LHCN-M2 (cell line): ENCODE measurements at places on chromosomes 7 and 10.

DNA sequence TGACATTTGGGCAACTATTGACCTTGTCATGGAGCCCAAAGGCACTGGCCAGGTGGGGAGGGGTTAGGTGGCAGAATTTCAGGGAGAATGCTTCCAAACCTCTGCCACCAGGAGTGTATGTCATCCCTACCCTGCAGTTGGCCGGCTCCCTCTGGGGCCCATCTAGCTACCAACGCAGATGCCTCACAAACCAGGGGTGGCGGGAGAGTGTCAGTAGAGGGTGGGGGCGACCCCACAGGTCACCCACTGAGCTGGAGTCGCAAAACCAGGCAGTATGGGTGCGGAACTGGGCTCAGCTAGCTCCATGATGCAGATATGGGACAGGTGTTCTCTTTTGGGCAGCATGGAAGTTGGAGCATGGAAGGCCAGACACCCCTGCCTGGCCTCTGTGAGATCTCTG, 51.4 kb downstream of the FAM241B start:
- DNase-seq = no peak

- DNase-seq = no peak
Observed at GRCh38 chr10:86287110-86287793, 79.3 kb downstream of the GRID1 start.

- DNase-seq = no peak
Observed at GRCh38 chr10:30046476-30046875, 12.9 kb downstream of the JCAD start.

- no peak for DNase-seq
Observed at GRCh38 chr7:289209-289755, 688 bp upstream of the FOXL3 start.

GRCh38 chr7:151310578-151310977, 31.0 kb upstream of the NUB1 start:
- DNase-seq = no peak

GRCh38 chr10:20632696-20633095, 264.4 kb downstream of the NEBL start:
- DNase-seq = no peak

GRCh38 chr10:33229252-33229948, 105.1 kb downstream of the NRP1 start:
- DNase-seq = peak; percentile 51

DNA sequence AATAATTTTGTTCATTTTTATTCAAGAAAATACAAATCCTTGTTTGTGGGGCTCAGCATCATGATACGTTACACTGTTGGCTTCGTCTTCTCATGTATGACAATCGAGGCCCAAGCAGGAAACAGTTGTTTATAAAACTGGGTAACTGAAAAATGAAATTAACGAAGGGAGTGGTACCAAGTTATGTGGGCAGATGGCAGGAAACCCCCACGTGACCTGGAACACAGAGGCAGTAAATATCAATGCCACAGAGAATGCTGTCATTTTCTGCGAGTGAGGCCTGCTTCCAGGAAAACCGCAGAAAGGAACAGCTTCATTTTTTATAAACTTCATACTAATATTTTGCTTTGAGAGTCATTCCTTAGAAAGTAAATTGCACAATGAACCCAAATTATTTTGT, 201.0 kb upstream of the ADARB2 start:
- DNase-seq = no peak

- DNase-seq = no peak
Observed at GRCh38 chr7:27163288-27164044, 1.9 kb downstream of the HOXA9 start.

GRCh38 chr7:114879554-114879953, 42.3 kb upstream of the MDFIC start:
- DNase-seq = peak; percentile 77

GRCh38 chr7:45112648-45113047, 1.2 kb upstream of the TBRG4 start:
- DNase-seq = no peak

DNA sequence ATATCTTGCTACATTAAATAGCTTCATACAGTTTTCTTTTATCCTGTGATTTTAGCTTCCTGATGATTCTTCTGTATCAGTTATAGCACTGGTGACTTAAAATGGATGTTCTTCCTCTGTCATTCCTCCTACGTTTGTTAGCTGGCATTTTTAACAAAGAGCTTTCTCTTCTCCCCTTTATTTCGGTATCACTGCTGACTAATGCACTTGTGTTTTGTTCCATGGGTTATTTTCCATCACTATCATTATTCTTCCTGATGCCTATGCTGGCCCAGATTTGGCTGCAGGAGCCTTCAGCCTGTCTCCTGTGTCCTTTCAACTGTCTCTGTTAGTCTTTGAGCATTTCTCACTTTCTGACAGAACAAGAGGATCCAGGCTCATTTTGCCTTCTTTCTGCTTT, 13.1 kb downstream of the BMS1 start:
- DNase-seq = no peak

DNA sequence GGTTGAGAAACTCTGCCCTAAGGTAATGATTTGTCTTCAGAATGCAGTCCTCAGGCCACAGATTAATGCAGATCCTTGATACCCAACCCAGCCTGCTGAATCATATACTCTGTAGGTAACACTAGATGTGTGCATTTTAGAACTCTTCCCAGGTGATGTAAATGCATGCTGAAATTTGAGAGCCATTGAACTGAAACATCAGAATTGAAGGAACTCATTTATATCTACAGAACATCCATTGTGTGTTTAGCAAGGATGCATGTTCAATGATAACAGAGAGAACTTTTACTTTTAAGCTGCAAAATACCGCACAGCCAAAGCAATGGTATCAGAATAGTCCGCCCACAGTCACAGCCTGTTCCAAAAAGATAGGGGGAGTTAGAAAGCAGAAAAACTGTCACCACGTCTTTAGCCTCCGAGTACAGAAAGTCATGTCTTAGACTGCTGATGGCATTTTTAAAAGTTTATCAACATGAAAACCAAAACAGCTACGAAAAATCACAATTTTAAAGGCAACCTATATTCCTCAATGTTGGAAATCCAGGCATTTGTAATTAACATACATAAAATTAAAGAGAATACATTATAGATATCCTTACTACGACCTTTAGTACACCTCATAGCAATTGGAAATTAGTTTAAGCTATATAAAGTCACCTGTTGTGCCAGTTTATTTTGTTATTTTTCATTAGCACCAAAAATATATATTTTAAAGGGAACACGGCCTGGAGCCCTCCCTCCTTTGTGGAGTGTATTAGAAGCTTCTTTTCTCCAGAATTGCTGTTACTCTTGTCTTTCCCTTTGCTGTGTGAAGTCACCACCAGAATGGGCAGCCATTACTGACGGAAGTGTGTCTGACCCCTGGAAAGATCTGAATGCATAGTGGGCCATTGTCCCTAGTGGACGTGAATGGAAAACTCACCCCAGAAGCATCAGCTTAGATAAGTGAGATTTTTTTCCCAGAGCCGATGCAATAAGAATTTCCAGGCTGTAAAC, 65.8 kb upstream of the PRKAR2B start:
- no peak for DNase-seq

DNA sequence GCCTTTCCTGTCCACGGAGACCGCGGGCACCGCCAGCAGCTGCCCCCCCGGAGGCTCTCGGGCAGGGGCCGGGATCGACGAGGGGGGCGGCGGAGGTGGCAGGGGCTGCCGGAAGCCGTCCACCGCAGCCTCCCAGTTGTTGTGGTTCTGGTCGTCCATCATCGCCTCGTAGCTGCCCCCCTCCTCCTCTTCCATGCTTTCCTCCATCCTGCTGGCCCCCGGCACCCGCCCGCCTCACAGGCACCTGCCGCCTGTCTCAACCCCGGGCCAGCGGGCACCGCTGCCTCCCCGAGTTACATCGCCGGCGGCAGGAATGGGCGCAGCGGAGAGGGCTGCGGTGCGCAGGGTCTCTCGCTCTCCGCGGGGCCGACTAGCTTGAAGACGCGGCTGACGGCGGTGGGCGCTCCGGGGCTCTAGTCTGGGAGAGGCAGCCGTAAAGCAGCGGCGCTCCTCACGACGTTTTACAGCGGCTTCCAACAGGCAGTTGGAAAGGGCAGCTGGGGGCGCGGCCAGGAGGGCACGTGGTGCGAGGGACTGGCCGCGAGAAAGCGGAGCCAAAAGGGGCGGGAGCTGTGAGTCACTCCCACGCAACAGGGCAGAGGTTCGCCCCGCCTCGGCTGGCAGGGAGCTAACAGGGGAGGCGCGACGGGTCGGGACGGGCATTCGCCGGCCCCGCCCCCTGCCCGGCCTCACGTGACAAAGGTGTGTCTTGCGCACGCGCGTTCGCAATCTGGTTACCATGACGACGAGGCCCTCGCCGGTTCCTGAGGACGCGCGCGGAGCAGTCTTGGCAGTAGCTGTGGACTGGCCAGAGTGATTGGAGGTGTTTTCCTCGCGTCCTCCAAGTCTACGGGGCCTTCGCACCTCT, at the start of gene CACUL1:
TSS of gene CACUL1 (minus strand) at position 415 of the 868 bp plus-strand sequence. CDS start at position 207, 208 bp downstream.
- DNase-seq = peak; percentile 99

- DNase-seq = no peak
Observed at GRCh38 chr7:112575864-112576263, 95.1 kb downstream of the LSMEM1 start.

DNA sequence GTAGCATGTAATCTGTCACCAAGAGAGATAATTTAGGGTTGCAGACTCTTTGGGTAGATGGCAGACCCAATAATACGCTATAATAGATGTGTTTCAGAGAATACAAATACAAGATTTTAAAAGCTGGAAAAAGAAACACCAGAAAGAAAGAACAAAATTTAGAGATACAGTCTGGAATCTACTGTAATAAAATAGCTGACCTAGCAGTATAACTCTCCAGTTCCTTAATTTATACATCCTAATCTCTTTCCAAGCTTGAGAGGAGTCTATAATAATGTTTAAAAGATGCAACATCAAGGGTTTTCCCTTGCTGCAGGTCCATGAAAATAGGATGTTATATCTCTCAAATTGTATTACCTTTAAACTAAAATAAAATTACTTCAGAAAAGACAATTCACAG, 27.2 kb upstream of the GPR22 start:
- DNase-seq = no peak

- DNase-seq = peak; percentile 58
Observed at GRCh38 chr10:88389456-88389855, 193.7 kb downstream of the RNLS start.

- no peak for DNase-seq
Observed at GRCh38 chr10:71572962-71573361, 146.6 kb downstream of the C10orf105 start.
